ENCODE measurements at places on chromosomes 3 and 15. TPM values are rescaled to one million over a fixed set of nuclear protein-coding genes. Genes with fewer than 3 reads are reported as not detected.

GRCh38 chr15:85615930-85616329 is 178.8 kb downstream of the KLHL25 start:
- no peak overlapping the region for H3K27ac ChIP-seq
- no peaks in the 10 kb centered on the region for H3K27me3 ChIP-seq
- peaks cover 7% of the 10 kb centered on the region for H3K36me3 ChIP-seq
- peaks cover 18% of the 10 kb centered on the region for H3K4me1 ChIP-seq
- DNase-seq: peak; percentile 73

- H3K4me3 ChIP-seq: no peak overlapping the region
- H3K27ac ChIP-seq: peak overlapping the region; percentile 51
- H3K4me1 ChIP-seq: peaks cover 2% of the 10 kb centered on the region
- H3K36me3 ChIP-seq: no peaks in the 10 kb centered on the region
- peak; percentile 89 for DNase-seq
These were observed 28.9 kb downstream of the FBXW12 start for GRCh38 chr3:48400824-48401433.

- no peak overlapping the region for H3K4me3 ChIP-seq
- no peak overlapping the region for H3K27ac ChIP-seq
- peaks cover 52% of the 10 kb centered on the region for H3K27me3 ChIP-seq
These were observed 201.8 kb downstream of the ABHD5 start for GRCh38 chr3:43892526-43892925.

GRCh38 chr15:61116825-61117224 is 112.3 kb downstream of the RORA start:
- no peaks in the 10 kb centered on the region for H3K4me1 ChIP-seq
- H3K27ac ChIP-seq: no peak overlapping the region
- DNase-seq: no peak
- H3K27me3 ChIP-seq: peaks cover 14% of the 10 kb centered on the region
- H3K36me3 ChIP-seq: no peaks in the 10 kb centered on the region

GRCh38 chr15:50726315-50726714 is 39.2 kb downstream of the SPPL2A start:
- peaks cover 8% of the 10 kb centered on the region for H3K4me1 ChIP-seq
- DNase-seq: no peak
- peaks cover 39% of the 10 kb centered on the region for H3K36me3 ChIP-seq
- no peaks in the 10 kb centered on the region for H3K27me3 ChIP-seq
- H3K4me3 ChIP-seq: no peak overlapping the region

GRCh38 chr15:87902772-87903426 is 353.6 kb downstream of the NTRK3 start:
- H3K4me3 ChIP-seq: no peak overlapping the region
- H3K4me1 ChIP-seq: no peaks in the 10 kb centered on the region
- H3K27ac ChIP-seq: no peak overlapping the region
- no peaks in the 10 kb centered on the region for H3K36me3 ChIP-seq

GRCh38 chr3:30657914-30658313 is 51.5 kb downstream of the TGFBR2 start:
- H3K36me3 ChIP-seq: peaks cover 74% of the 10 kb centered on the region
- H3K4me1 ChIP-seq: peaks cover 88% of the 10 kb centered on the region
- H3K27me3 ChIP-seq: no peaks in the 10 kb centered on the region
- peak overlapping the region; percentile 84 for H3K4me3 ChIP-seq

GRCh38 chr3:4772171-4772804 is 206.9 kb upstream of the BHLHE40 start:
- peaks cover 63% of the 10 kb centered on the region for H3K4me1 ChIP-seq
- H3K27ac ChIP-seq: peak overlapping the region; percentile 70
- H3K36me3 ChIP-seq: peaks cover 72% of the 10 kb centered on the region
- DNase-seq: no peak
- H3K27me3 ChIP-seq: no peaks in the 10 kb centered on the region

DNA sequence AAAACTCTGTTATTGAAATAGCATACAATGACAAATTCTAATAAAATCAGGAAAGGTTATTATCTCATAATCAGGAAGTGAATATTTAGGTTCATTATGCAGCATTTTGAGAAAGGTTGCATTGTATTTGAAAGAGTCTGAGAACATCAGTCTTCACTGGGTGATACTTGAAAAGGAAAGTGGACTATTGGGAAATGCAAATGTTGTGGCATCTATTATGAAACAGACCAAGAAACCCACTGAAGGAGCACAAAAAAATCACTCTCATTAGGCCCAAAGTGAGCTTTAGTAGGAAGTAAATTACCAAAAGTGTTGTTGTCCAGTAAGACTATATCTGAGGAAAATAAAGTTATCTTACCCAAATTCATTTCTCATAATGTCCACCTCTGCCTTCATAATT is 90.8 kb downstream of the ZPLD1 start:
- DNase-seq: no peak
- no peaks in the 10 kb centered on the region for H3K36me3 ChIP-seq
- no peak overlapping the region for H3K27ac ChIP-seq
- H3K4me1 ChIP-seq: no peaks in the 10 kb centered on the region

- H3K4me3 ChIP-seq: no peak overlapping the region
- DNase-seq: no peak
- no peak overlapping the region for H3K27ac ChIP-seq
- peaks cover 5% of the 10 kb centered on the region for H3K4me1 ChIP-seq
These were observed 263.6 kb upstream of the GADL1 start for GRCh38 chr3:31157893-31158620.

DNA sequence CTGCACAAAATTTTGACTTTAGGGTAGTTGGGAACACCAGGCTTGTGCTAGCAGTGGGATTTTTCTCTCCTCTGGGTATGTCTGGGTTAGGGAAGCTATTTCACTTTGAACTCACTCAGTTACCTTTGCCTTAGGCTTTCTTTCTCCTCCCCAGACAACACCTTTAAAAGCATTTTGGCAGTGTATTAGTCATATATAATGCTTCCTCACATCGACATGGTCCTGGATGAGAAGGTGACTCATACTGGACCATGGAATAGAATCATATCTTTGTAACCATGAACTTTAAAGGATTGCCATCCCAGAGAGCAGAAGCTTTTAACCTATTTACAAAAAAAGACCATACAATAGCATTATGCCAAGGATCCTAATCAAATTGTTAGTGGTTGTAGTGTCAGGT is 2.7 kb downstream of the RYR3 start:
- peaks cover 3% of the 10 kb centered on the region for H3K4me1 ChIP-seq
- H3K36me3 ChIP-seq: no peaks in the 10 kb centered on the region
- peaks cover 38% of the 10 kb centered on the region for H3K27me3 ChIP-seq
- H3K27ac ChIP-seq: no peak overlapping the region
- H3K4me3 ChIP-seq: no peak overlapping the region

DNA sequence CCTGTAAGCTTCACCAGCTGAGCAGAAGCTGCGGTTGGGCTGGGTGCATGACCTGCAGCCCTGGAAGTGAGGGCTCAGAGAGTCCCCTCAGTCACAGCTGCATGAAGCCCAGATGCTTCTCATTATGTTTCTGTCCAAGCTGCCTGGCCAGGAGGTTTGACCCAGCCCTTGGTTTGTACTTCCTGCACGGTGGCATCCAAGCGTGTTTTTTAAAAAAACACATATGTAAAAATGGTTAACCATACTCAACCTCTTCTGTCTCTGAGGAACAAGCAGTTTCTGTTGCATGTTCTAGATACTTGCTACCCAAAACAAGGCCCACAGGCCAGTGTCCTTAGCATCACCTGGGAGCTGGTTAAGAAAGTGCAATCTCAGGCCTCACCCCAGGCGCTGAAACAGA is 76.0 kb upstream of the ATP10A start:
- peaks cover 2% of the 10 kb centered on the region for H3K27me3 ChIP-seq
- DNase-seq: no peak

DNA sequence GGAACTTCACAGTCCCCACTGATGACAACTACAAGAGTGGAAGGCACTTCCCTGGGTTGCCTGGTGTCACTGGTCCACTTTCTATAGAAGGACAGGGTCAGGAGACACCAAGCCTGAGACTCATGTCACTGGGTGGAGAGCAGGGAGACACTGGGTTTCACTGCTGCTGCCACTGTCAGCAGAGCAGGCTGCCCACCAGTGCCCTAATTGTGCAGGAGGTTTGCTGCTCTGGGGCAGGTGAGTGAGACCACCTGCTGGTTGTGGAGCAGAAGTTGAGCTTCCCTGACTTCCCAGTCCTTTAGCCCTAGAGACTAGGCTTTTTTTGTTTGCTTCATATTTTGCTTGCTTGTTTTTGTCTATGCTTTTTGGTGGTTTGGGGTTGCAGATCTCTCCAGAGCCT is 528.4 kb upstream of the RGMA start:
- no peaks in the 10 kb centered on the region for H3K36me3 ChIP-seq
- no peak overlapping the region for H3K4me3 ChIP-seq
- H3K27me3 ChIP-seq: peaks cover 6% of the 10 kb centered on the region
- no peaks in the 10 kb centered on the region for H3K4me1 ChIP-seq
- DNase-seq: no peak

- H3K4me1 ChIP-seq: no peaks in the 10 kb centered on the region
- DNase-seq: no peak
- no peak overlapping the region for H3K4me3 ChIP-seq
- H3K27ac ChIP-seq: no peak overlapping the region
- H3K36me3 ChIP-seq: no peaks in the 10 kb centered on the region
These were observed 466.1 kb upstream of the CFAP20DC start for GRCh38 chr3:59515966-59516365.

- peak overlapping the region; percentile 69 for H3K4me3 ChIP-seq
- DNase-seq: peak; percentile 80
- H3K27me3 ChIP-seq: no peaks in the 10 kb centered on the region
- H3K4me1 ChIP-seq: peaks cover 28% of the 10 kb centered on the region
- H3K36me3 ChIP-seq: peaks cover 2% of the 10 kb centered on the region
These were observed 9.1 kb upstream of the SEC11A start for GRCh38 chr15:84725001-84725491.

DNA sequence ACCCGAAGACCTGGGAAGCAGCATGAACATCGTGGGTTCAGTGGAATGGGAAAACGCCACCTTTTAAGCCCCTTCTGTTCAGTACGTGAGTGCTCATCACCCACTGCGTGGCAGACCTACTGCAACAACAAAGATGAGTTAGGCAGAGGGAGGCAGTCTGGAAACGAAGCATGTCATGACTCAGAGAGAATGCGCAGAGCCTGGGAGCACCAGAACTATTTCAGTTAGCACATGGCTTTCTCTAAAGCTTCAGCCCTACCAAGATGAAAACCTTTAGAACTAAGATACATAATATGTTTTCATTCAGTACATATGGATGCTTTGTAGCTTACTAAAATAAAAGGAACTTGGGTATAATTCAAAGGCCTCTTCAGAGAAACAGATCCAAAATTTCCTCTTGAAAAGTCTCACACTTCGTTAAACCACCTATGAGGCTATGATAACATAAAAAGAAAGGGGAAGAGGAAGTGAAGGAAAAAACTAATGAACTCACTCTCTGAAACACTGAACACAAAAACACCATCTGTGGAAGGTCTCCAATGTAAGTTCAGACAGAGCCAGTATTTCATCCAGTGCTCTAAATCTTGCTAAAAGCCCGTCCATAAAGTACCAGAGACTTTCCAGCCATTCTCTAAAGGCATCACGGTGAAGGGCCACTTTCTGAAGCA is 140.1 kb downstream of the OCA2 start:
- no peaks in the 10 kb centered on the region for H3K27me3 ChIP-seq
- H3K36me3 ChIP-seq: no peaks in the 10 kb centered on the region
- no peak overlapping the region for H3K4me3 ChIP-seq
- no peaks in the 10 kb centered on the region for H3K4me1 ChIP-seq
- no peak overlapping the region for H3K27ac ChIP-seq

- no peaks in the 10 kb centered on the region for H3K27me3 ChIP-seq
- H3K4me3 ChIP-seq: no peak overlapping the region
- H3K4me1 ChIP-seq: peaks cover 17% of the 10 kb centered on the region
These were observed 146.6 kb downstream of the TBL1XR1 start for GRCh38 chr3:177050501-177051237.

- peaks cover 2% of the 10 kb centered on the region for H3K27me3 ChIP-seq
- H3K4me3 ChIP-seq: no peak overlapping the region
- DNase-seq: no peak
- no peak overlapping the region for H3K27ac ChIP-seq
- no peaks in the 10 kb centered on the region for H3K4me1 ChIP-seq
These were observed 123.2 kb upstream of the SLC7A14 start for GRCh38 chr3:170709046-170709445.

DNA sequence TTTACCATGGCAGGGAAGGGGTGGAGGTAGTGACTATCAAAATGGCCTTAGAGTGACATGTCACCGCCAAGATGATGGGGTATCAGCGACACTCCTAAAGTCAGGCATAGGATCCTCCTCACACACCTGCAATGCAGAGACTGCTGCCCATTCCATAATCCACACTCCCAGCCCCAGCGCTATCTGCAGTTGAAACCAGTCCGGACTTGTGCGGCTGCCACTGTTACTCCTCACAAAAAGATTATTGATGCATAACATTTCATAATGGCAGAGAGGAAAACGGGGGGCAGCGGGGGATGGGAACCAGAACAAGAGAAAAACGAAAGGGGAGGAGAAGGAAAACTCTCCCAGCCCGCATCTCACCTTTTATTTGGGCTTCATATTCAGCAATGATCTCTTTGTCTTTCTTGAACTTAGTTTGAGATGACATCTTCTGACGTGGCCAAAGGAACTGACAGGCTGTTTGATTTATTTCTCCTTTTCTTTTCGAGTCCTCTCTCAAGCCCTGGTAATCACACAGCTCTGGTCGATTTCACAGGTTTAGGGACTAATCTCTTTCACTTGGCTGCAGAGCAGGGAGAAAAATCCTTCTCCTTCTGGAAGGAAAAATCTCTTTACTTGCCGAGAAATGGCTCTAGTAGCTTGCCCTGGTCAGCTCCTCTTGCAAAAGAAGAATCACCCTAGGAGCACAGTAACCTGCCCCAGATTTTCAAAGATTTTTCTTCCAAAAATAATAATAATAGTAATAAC is 749 bp downstream of the SRGAP3 start:
- H3K27ac ChIP-seq: no peak overlapping the region
- H3K4me1 ChIP-seq: peaks cover 18% of the 10 kb centered on the region
- no peaks in the 10 kb centered on the region for H3K36me3 ChIP-seq
- H3K27me3 ChIP-seq: peaks cover 12% of the 10 kb centered on the region
- peak overlapping the region; percentile 85 for H3K4me3 ChIP-seq
- DNase-seq: peak; percentile 60

DNA sequence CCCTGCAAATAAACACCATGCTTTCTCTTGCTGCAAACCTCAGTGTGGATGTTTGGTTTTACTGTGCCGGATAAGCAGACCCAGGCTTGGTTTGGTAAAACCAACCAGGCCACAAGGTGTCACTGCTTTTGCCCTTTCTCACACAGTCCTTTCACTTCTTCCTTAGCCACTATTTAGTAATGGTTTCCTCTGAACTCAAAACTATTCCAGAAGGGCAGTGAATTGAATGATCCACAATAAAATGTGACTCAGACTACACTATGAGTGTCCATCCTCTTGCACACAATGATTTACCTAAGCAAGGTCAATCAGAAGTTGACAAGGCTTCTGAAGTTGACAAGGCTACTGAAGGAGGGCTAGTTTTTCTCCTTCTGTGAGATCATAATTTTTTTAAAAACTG is 552.4 kb upstream of the CCDC54 start:
- no peaks in the 10 kb centered on the region for H3K27me3 ChIP-seq
- H3K4me3 ChIP-seq: no peak overlapping the region
- H3K36me3 ChIP-seq: no peaks in the 10 kb centered on the region
- peaks cover 6% of the 10 kb centered on the region for H3K4me1 ChIP-seq
- no peak overlapping the region for H3K27ac ChIP-seq

ABI3BP gene
- total RNA-seq: not detected

AEN gene
- 72.4 TPM for total RNA-seq

EEF1AKMT4 gene
- total RNA-seq: 14.3 TPM

RASGRP1 gene
- 94.7 TPM for total RNA-seq

MUC13 gene
- not detected for total RNA-seq

C3orf80 gene
- 0.07 TPM for total RNA-seq

GHRL gene
- total RNA-seq: 0.43 TPM

ADAMTS17 gene
- total RNA-seq: 1.1 TPM

DNAJC13 gene
- total RNA-seq: 34.0 TPM

GOLGA8G gene
- not detected for total RNA-seq

TIMP4 gene
- total RNA-seq: 0.19 TPM

Measured in activated CD4-positive, alpha-beta T cell treated with anti-CD3 and anti-CD28 coated beads, Interleukin-2, amount 10 ng/mL, durations not matched to agents 24 days and 14 days (primary cell).